ENCODE measurements at places on chromosomes 6 and 20. TPM values are rescaled to one million over a fixed set of nuclear protein-coding genes. Genes with fewer than 3 reads are reported as not detected.

- no peak for DNase-seq
Measured at GRCh38 chr20:3749087-3749688, 16.7 kb downstream of the HSPA12B start.

DNA sequence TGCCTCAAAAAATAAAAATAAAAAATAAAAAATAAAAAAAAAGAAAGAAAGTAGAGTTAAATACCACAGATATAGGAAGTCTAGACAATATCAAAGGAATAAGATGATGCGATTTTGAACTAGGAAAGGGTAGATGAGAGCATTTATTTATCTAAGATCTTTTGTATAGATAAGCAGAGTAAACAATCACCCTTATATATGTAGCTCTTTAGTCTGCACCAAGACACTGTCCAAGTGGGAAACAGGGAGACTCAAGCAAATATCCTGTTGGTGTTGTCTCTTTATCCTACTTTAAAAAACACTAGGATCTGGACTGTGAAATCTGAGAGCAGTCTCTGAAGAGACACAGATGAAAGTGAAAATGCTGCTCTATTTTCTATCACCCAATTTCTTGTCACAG is 587.0 kb upstream of the FLRT3 start:
- DNase-seq = no peak

ABHD16A gene
- 60.7 TPM for polyA plus RNA-seq

DNA sequence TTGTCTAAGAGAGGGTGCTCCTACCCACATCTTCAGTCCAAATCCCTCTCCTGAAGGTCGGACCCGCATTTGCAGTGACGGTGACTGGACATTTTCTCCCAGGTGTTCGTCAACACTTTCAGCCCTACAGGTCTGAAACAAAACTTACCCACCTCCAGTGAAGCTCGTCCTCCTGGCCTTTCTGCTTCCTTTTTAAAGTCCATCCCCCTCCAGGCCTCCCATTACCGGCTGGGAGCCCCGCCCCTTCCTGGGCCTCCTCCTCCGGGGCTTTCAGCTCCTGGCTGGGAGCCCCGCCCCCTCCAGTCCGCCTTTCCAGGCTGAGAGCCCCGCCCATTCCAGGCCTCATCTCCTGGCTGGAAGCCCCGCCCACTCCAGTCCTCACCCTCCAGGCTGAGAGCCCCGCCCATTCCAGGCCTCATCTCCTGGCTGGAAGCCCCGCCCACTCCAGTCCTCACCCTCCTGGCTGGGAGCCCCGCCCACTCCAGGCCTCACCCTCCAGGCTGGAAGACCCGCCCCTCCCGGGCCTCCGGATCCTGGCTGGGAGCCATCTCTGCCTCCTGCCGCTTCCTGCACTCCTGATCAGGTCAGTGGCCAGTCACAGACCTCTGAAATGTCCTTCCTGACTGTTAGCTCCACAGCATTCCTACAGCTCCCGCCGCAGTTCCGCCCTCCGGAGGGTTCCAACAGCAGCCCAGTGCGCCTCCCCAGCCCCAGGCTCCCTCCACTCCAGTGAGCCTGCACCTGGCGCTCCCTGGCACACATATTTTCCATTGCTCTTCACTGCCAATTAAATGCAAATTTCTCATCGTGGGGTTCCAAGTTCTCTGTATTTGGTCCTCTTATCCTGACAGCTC is 98.5 kb downstream of the LY86 start:
- peak; percentile 61 for DNase-seq

DNA sequence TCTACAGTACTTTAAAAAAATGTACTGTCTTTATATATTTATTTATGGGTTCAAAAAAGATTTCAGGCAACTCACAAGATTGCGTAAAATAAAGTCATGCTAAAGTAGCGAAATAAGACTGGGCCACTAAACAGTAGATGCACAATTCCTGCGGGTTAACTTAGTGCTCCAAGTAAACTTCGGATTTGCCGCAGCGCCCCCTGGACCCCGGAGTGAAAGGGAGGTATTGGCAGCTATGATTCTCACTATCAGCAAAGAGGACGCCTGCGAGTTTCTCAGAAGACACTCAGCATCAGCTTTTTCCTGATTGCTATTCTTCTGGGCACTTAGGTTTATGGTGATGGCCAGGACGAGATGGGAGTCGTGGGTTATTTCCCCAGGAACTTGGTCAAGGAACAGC is 1.4 kb downstream of the OTOR start:
- DNase-seq = no peak
